ENCODE measurements at places on chromosomes 5 and 9. TPM values are rescaled to one million over a fixed set of nuclear protein-coding genes. Genes with fewer than 3 reads are reported as not detected.

Gene RASGEF1C
- 21.1 TPM for total RNA-seq

- no peak for DNase-seq
These were observed 11.8 kb downstream of the DEPDC1B start for GRCh38 chr5:60687927-60688720.

Gene ENTPD2
- total RNA-seq, result 0.69 TPM

- no peak for DNase-seq
These were observed 175.6 kb downstream of the TMEM161B start for GRCh38 chr5:88092958-88093605.
